ENCODE measurements at places on chromosomes 6 and 20.

DNA sequence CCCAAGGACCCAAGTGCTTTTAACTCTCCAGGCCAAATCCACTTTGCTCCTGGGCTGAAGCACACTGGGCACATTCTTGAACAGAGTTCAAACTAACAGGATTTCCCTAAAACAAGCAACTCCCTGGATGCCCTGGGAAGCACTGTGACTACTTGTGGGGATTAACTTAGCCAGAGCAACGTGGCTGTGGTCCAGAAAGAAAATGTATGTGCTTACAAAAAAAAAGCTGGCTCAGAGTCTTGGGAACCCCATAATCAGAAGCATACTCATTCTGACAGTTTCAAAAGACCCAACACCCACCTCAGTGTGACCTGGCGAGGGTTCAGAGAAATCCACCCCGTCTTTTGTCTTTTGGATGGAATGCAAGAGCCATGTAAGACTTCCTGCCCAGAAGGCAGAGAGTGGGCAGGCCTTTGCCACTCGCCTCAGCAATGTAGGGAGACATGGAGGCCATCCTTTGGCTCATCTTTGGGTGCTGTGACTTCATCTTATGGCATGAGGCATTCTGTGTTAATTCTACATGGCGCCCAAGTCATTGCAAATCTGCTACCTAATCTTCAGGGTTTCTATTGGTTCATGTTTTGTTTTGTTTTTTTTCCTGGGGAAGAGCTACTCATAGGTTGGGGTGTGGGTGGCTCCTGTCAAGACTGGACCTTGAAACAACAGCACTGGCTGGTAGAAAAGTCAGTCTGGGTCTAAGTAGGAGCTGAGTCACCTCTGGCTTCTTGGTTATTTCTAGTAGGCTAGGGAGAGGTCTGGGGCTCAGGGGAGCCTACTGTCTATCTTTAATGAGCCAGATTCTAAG, 248.6 kb upstream of the SUPT3H start:
- no peak for DNase-seq

GRCh38 chr6:124960757-124961463, 1.3 kb upstream of the RNF217 start:
- DNase-seq = no peak

- DNase-seq = no peak
Measured at GRCh38 chr6:65091561-65091960, 615.5 kb downstream of the EYS start.

GRCh38 chr6:49384904-49385303, 78.1 kb downstream of the MMUT start:
- no peak for DNase-seq

- no peak for DNase-seq
Measured at GRCh38 chr6:165842281-165842936, 179.4 kb upstream of the PDE10A start.

- no peak for DNase-seq
Measured at GRCh38 chr20:33316343-33316742, 33.3 kb downstream of the BPIFB1 start.

DNA sequence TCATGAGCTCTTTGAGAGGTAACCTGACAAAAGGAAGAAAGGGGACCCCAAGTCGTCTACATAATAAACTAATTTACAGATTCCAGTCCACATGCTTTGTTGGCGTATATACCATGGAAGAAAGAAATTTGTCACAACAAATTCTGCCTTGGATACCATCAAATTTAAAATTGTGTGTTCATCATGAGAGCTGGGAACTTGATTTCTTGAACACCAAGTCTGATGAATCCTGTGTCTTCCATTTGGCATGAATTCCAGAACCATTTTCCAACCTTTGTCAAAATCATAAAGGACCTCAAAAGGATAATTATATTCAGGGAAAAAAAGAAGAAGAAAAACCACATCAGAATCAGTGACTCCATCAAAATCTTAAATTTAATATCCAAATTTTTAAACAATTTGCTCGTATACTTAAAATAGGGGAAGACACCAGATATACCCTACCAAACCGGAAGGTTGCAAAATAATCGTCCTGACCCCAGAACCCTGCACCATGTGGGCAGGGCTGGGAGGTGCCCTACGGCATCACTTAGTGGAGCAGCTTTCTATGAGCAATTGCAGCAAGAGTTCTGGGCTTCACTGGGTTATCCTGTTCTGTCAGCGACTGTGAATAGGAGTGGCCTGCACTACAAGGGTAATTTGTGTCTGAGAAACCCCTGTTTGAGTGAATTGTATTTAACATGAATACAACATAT, 74.1 kb upstream of the INSM1 start:
- no peak for DNase-seq

DNA sequence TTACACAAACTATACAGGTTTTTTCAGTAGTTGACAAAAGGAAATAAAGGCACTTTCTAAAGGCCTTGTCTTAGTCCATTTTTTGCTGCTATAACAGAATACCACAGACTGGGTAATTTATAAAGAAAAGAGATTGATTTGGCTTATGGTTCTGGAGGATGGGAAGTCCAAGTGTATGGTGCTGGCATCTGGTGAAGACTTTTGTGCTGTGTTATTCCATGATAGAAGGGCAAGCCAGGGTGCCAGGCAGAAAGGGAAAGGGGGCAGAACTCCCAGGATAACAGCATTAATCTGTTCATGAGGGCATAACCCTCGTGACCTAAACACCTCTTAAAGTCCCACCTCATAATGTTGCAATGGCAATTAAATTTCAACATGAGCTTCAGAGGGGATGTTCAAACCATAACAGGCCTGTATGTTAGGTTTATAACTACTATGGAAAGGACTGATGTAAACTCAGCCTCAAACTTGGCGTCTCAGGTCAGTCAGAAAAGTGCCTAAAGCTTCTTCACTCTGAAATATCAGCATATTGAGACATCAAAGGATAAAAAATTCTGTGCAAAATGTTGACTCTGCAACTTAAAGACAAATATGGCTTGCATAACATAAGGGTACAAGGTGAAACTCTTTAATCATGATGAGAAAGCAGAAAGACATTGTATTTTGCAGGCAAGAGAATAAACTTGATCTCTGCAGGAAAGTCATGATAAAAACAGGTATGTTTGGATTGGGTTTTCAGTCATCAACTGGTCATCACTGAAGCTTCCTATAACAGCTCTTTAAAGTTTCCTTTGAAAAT, 42.8 kb downstream of the RNF217 start:
- DNase-seq = no peak
